ENCODE measurements at places on chromosomes 4 and X.

- DNase-seq = no peak
These were observed 28.1 kb downstream of the ZFP42 start for GRCh38 chr4:188023682-188024081.

- DNase-seq = no peak
These were observed 6.9 kb upstream of the CXCL1 start for GRCh38 chr4:73862322-73862721.

DNA sequence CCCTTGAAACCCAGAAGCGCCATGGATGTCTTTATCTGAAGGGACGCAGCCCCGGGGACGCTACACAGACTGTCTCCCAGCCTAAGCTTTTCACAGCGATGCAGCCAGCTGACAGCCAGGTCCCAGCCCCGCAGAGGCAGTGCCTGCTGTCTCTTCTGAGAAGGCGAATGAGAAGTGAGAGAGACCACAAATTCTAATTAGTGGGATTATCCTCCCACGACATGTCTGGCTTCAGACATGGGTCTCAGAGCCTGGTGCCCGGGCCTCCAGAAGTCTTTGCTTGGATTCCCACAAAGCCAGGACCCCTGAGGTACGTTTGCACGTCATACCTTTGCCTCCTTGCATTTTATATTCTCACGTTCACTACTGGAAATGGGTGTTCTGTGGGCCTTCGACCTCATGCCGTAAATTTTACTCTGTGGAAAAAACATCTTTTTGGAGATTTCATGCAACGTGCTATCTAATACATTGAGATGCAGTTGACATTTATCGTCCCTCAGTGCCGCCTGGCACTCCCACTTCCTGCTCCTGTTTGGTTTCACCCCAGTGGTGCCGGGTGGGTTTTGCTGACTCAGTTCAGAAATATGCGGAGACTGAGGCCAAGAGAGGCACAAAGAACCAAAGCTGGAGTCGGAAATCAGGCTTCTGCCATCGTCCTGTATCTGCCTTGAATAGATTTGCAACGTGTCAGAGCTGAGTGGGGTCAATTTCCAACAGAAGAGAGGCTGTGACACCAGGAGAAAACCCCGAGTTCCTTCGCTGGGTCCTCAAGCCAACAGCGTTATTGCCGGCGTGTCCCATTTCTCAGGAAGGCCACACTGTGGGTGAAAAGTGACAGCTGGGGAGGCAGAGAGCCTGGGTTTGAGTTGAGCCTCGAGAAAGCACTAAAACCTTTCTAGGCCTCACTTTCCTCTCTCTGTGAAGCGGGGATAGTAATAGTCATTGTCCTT, 114.4 kb downstream of the STK32B start:
- no peak for DNase-seq

DNA sequence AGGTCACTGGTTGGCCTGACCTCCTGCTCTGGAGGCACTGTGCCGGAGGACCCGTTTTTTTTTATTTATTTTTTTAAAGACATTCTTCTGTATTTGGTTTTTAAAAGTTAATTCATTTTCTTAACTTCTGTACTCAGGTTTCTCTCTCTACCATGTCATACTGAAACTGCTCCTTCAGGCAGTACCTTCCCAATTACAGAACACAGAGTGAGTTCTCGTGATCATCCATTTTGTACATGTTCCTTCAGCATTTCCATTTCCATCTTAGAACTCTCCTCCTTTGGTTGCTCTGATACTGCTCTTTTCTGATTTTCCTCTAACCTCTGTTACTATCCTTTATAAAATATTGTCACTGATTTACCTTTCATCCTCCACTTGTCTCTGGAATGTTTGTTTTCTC, 17.9 kb downstream of the UBE2K start:
- DNase-seq = no peak

GRCh38 chr4:138741766-138742377, 273.7 kb upstream of the NOCT start:
- DNase-seq = no peak

Measured in stimulated activated CD4-positive, alpha-beta T cell treated with anti-CD3 and anti-CD28 coated beads, TNF-alpha, amount 100 ng/mL, for 24 hours (primary cell).